ENCODE measurements at places on chromosomes 2 and 18. TPM values are rescaled to one million over a fixed set of nuclear protein-coding genes. Genes with fewer than 3 reads are reported as not detected.

The CRYGC gene
- total RNA-seq: not detected

The REEP1 gene
- total RNA-seq: 8.0 TPM

DNA sequence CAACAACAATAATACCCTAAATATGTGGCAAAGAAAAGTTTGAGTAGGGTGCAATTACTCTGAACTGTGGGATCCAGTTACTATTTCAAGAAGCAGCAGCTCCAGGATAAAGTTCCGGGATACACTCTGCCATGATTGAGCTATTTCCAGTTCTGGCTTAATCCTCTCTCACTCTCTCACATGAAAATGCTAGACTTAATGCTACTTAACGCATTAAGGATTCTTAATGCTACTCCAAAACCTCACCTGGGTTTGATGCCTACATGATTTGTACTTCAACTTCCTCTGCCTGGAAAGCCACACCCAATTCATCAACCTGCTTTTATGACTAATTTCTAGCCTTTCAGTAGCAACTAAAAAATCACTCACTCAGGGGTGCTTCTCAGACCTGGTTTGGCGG is 151.1 kb upstream of the HNMT start:
- no peak for DNase-seq

- no peak for DNase-seq
Measured at GRCh38 chr2:41483982-41484857, 563.6 kb upstream of the PKDCC start.

- no peak for DNase-seq
Measured at GRCh38 chr2:216517447-216518225, 19.0 kb downstream of the RPL37A start.

The LIPG gene
- total RNA-seq: 4.2 TPM

- DNase-seq: no peak
Measured at GRCh38 chr2:234046521-234046920, 4.0 kb upstream of the SPP2 start.
